ENCODE measurements at places on chromosomes 7 and 10.

DNA sequence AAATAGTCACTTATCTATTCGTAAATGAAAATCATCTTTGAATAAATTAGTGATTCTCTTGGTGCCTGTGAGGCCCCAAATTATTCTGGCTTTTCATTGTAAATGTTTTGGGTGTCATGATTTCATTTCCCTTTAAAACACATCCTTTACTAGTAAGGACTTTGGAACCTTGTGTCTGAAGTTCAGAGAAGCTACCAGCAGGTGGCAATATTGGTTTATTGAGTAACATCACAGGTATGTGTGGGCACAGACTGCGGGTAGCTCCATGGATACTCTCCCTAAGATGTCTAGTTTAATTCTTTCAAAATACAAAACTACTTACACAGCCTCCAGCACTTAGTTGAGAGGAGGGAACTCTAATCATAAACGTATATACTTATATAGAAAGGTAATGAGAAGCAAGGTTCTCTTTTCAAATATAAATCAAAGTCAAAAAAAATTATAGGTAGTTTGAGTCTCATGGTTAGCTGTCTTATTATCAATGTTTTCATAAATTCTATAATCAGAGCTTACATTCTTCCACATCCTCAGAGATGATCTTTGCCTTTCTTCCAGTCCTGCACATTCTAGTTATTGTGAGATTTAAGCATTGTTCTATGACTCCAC is 449.6 kb downstream of the GRM8 start:
- ATAC-seq: peak; percentile 100

DNA sequence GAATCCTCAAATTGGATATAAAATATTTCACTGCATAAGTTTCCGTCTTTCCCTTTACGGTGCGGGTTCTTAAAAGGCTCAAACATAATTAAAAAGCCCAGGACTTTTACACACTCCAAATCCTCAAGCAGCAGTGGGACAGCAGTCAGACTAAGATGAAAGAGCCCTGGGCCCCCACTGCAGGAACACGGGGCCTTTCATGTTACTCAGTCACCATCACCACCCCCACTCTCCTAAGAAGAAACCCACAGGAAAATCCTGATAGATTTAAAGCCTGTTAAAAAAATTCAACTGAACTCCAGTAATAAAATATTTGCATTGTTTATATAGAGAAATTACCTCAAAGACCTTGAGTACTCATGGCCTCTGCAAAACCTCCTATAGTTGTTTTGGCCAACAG is 74.0 kb upstream of the TRIL start:
- no peak for ATAC-seq

- no peak for ATAC-seq
These were observed at the start of gene TFR2 for GRCh38 chr7:100641463-100641859. TFR2 (minus strand) TSS chr7:100641552; CDS start chr7:100641509, 43 bp downstream.

- no peak for ATAC-seq
These were observed 127.1 kb downstream of the NXPH1 start for GRCh38 chr7:8560501-8560900.

GRCh38 chr7:16587790-16588189 is 57.8 kb downstream of the ANKMY2 start:
- no peak for ATAC-seq

GRCh38 chr10:72852508-72852907 is 41.0 kb upstream of the OIT3 start:
- no peak for ATAC-seq

GRCh38 chr7:86962623-86963022 is 96.8 kb downstream of the ELAPOR2 start:
- no peak for ATAC-seq

DNA sequence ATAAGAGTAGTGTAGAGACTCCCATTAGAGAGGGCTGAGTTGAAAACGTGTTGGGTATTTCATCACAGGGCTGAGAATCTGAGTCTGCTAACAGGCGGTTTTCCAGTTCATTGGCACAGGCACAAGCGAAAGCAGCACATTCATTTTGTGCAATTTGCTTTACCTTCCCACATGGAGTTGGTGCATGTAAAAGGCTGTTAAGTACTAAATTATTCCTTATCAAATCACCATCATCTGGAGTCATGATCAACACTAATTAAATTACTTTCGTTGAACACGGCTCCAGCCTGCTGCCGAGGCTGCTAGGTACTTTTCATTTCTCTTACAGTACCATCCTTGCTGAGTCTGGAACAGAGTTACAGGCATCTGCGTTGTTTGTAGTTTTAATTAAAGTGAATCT is 43.8 kb downstream of the ETV1 start:
- ATAC-seq: peak; percentile 79

- ATAC-seq: no peak
These were observed 232.2 kb downstream of the CRPPA start for GRCh38 chr7:16189026-16189715.

- ATAC-seq: peak; percentile 61
These were observed 64.6 kb upstream of the CREB5 start for GRCh38 chr7:28347475-28348318.

- ATAC-seq: no peak
These were observed 1123.5 kb upstream of the AUTS2 start for GRCh38 chr7:68474661-68475216.

DNA sequence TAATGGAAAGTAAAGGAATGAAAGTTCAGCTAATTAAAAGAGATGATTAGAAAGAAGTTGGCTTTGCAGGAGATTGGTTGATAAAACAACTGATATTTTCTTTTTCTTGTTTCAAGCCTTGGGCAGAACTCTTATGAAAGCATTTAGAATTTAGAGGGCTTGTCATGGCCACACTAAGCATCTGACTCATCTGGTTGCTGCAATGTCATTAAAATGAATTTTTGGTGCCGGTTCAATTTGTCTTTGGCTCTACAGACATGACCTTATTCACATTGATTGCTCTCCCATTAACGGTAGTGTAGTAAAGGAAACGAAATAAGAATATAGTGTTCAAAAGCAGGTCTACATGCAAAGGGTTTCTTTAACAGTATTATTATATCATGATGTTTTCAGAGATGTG is 1012.4 kb upstream of the C7orf33 start:
- no peak for ATAC-seq

DNA sequence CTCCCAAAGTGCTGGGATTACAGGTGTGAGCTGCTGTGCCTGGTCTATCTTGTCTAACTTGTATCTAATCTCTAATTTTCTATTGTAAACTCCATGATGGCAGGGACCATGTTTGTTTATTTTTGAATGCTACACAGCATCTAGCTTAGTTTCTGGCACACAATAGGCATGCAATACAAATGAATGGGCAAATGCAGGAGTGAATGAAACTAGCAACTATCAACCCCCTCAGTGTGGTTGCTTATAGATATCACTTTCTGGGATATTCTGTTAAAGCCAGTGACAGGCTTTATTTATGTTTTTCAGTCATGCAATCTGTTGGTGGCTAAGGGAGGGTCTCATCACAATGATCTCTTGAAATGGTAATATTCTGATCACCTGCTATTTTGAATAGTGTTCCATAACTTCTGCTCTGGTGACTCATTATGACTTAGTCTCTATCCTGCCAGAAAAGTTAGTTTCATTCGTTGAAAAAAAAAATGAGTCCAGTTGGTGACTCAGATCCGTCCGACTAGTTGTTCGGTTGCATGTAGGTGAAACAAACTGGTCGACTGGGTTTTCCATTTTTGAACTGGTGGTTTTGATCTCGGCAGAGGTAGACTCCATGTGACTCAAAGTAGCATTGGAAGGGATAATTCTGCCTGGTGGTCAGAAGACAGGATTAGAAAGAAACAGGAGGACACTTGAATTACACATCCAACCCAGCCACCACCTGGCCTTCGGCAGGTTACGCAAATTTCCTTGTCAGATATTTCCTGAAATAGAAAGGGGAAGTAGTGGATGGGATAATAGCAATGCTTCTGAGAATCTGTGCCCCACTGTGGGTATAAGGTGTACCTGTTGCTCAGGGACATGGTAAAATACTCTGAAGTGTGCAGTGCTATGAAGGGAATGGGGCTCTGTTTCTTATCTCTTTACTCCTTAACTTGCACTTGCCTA is 76.8 kb downstream of the GATA3 start:
- peak; percentile 88 for ATAC-seq

DNA sequence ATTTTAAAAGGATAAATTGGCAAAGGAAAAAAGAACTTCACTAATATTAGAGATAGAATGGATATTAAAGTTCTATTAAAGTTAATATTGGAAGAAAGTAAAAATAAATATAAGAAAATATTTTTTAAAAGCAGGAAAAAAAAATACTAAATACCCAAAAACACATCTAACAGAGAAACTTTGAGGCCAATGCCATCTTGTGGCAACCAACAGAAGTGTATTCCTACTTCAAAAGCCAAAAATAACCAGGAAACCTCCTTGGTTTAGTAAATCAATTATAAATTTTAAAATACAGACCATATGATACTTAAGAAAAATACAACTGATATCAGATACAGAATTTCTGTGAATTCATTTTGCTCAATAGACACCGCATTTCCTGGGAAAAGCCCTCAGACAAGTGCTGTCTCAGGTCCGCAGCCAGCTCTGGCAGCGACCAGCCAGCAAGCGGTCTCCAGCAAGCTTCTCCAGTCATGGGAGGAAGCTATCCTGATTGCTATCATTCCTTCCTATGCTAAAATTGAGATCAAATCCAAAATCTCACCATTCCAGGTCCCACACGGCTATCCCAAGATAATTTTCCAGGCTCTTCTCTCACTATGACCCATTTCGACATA is 65.3 kb downstream of the LMBR1 start:
- ATAC-seq: peak; percentile 69

DNA sequence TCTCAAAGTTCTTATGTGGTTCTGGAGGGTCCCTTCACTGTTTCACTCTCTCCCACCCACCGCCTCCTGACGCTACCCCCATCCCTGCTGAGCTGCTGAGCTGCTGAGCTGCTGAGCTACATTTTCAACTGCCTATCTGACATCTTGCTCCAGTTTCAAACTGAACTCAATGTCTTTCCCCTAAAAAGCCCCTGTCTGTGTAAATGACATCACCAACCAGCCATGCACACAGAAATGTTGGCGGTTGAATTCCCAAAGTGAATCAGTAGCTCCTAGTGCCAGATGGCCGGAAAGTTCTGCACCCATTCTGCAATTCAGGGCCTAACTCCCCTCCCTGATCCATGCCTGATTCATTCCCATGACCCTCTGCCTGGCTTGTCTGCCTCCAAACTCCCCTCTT is 71.2 kb downstream of the WNT2 start:
- ATAC-seq: no peak

Data from SK-N-SH treated with all-trans-retinoic acid at 6 μM for 48 hours (cell line).